ENCODE measurements at places on chromosomes 4 and X.

- DNase-seq, result no peak
These were observed 83.9 kb upstream of the NWD2 start for GRCh38 chr4:37160653-37161052.

DNA sequence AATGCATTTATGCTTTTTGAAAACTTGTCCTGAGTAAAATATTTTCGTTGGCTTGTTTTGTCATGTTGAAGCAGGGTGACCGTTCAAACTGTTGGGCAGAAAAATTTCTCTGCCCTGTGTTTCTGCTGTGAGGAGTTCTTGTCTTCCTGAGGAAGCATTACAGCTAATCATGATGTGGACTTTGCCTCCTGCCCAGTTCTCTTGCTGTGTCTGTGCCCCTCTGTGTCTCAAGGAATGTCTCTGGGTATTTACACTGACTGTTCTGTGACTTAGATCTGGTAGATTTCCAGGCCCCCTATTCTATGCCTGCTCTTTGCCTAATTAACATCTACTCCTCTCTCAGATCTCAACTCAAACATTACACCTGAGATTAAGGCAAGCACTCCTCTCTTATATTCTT lies 30.4 kb upstream of the RPL34 start:
- no peak for DNase-seq

GRCh38 chr4:25308306-25308705 lies 4.3 kb upstream of the ZCCHC4 start:
- no peak for DNase-seq

DNA sequence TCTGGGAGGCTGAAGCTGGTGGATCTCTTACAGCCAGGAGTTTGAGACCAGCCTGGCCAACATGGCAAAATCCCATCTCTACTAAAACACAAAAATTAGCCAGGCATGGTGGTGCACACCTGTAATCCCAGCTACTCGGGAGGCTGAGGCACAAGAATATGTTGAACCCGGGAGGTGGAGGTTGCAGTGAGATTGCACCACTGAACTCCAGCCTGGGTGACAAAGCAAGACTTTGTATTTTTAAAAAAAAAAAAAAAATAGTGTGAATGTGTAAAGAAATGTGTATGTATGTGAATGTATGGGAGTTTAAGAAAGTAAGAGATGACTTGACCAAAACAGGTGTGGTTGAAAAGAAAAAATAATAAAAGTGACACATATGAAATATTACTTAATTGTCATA lies 167.7 kb upstream of the TEX13C start:
- DNase-seq, result no peak

GRCh38 chr4:175787948-175788347 lies 24.1 kb downstream of the GPM6A start:
- DNase-seq, result no peak

DNA sequence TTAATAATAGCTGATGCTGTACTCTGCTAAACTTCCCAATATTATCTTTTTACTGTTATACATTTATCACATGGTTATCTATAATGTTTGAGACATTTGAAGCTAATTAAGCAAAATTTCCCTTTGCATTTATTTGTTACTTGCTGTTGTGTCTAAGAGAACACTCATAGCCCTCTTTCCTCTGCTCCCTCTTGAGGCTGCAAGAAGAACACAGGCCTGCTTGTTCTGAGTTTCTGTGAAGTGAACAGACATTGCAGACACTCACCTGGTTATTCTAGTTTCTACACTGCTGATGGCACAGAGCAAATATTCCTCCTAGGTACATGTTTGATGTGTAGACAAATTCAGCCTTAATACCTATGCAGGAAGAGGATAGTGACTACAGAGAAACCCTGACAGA lies 367.8 kb downstream of the GASK1B start:
- DNase-seq, result no peak

GRCh38 chr4:165684177-165684805 lies 188.7 kb upstream of the TLL1 start:
- DNase-seq, result no peak

DNA sequence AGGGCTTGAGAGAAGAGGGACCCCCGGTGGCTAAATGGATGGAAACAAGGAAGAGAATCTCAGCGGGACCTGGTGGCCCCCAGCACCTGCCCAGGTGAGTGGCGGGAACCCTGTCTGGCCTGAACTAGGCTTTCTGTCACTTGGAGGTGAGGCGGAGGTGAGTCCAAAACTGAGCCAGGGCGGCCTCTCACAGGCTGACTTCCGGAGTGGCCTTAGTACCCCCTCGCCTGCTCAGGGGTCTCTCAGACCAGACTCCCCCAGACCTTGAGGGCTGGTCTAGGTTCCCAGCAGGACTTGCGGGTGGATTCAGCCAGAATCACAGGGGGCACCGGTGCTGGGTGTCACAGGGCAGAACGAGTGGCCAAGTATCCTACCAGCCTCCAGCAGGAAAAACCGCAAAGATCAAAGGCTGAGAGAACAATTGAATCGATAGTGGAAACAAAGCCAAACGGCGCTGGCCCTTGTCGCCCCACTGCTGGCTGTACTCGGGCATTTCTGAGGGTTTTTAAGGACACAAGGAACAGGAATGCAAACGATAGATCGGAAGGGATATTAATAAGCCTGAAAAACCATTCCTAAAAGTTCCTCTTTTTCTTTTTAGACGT lies 67.8 kb downstream of the WFS1 start:
- no peak for DNase-seq

DNA sequence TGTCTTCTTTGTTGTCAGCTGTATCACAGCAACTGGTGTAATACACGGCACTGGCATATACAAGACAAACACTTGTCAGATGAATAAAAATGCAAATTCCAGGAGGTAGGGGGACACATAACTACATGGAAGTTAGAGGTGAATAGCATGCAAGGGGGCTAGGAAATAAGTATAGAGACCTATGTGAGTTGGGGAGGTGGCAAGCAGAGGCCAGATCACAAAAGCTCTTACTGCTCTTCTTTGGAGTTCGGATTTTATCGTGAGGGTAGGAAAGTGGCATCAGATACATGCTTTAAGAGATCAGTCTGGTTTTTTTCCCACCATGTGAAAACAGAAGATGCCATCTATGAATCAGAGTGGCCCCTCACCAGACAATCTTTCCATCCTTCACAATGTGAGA lies 2.8 kb upstream of the SRP72 start:
- DNase-seq, result no peak

GRCh38 chr4:23770011-23770410 lies 119.8 kb downstream of the PPARGC1A start:
- no peak for DNase-seq

- no peak for DNase-seq
These were observed 45.1 kb downstream of the TBC1D9 start for GRCh38 chr4:140710908-140711622.

DNA sequence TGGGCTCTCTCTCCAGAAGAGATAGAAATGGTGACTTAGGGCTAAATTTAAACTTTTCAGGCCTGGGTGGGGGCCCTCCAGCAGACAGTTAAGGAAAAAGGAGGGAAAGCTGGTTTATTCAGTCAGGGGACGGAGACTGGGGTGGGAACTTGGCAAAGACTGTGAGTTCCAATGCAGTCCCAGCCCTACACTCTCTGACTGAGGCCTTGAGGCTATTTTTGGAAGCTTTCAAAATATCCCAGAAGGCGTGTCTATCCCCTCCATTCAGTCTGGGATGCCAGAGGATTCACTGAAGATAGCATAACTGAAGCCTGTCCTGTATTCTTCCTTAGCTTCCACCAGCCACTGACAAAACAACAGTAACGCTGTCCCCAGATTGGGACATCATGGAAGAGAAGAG lies 32.1 kb upstream of the MSN start:
- DNase-seq, result no peak
